ENCODE measurements at places on chromosomes 2 and 18.

GRCh38 chr2:239460780-239461179, 60.0 kb upstream of the HDAC4 start:
- DNase-seq, result no peak

DNA sequence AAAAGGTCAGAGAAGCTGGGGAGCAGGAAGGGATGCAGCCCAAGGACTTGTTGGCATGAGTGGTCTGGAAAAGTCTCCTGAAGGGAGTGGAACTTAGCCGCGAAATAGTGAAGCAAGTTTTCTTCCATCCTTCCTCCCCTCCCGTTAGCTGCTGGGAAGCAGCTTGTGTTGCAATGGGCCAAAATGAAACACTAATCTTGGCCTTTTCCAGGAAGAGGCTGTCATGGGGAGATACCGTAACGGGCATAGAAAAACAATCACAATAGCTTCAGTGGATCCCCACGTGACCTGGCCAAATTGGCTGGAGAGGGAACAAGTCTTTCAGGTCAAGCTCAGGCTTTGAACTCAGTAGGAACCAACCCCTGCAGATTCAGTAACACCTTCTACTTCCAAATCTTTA, 49.3 kb downstream of the SEMA4F start:
- DNase-seq, result no peak

- DNase-seq, result no peak
These were observed 105.9 kb upstream of the CREB1 start for GRCh38 chr2:207423886-207424285.

DNA sequence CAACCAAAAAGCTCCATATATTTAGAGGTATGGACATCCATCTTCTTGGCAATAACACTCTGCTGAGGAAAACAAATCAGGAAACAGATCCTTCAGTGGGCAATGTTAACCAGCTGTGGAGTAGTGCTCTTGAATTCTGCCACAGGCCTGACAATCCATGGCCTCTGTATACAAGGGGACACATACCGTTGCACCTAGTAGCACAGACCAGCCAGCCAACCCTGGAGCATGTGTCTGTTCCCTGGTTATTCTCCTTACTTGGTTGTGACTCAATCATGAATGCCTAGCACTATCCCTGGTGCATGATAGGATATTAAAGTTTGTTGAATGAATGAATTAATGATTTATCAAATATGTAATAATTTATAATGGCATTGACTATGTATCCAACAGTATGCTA, 261.4 kb upstream of the MGAT5 start:
- no peak for DNase-seq

DNA sequence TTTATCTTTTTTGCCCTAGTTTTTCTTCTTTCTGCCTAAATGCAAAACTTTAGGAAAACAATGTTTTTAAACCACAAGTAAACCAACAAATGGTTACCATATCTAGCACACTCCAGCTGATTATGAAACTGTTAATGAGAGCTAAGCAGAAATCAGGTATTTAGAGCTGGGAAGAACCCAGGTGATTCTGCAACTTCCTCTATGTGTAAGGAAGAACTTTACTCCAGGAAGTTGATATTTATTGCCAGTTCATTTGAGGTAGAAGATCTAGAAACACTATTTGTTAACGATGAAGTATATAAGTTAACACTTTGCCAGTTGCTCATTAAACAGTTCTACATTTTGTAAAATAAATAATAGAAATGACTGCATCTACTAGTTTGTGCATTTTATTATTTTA, 409.7 kb downstream of the XIRP2 start:
- DNase-seq, result no peak

DNA sequence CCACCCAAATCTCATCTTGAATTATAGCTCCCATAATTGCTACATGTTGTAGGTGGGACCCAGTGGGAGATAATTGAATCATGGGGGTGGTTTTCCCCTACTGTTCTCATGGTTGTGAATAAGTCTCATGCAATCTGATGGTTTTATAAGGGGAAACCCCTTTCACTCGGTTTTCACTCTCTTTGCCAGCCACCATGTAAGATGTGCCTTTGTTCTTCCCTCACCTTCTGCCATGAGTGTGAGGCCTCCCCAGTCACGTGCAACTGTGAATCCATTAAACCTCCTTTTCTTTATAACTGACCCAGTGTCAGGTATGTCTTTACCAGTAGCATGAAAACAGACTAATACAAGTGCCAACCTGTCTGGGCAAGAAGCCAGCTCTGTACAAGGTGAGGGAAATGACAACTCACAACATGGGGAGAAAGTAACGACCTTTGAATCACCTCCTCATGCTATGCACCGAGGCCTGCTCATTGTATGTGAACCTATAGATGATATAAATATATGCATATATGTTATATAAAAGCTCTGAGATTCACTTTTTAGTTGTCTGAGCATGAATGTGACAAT, 162.2 kb downstream of the ALPK2 start:
- DNase-seq, result no peak

All from NCI-H187 (cell line).